ENCODE measurements at places on chromosomes 2 and 18.

GRCh38 chr2:68436270-68436669 lies 30.8 kb downstream of the FBXO48 start:
- DNase-seq = no peak

GRCh38 chr18:9612215-9612830 lies 2.0 kb downstream of the PPP4R1 start:
- peak; percentile 36 for DNase-seq

DNA sequence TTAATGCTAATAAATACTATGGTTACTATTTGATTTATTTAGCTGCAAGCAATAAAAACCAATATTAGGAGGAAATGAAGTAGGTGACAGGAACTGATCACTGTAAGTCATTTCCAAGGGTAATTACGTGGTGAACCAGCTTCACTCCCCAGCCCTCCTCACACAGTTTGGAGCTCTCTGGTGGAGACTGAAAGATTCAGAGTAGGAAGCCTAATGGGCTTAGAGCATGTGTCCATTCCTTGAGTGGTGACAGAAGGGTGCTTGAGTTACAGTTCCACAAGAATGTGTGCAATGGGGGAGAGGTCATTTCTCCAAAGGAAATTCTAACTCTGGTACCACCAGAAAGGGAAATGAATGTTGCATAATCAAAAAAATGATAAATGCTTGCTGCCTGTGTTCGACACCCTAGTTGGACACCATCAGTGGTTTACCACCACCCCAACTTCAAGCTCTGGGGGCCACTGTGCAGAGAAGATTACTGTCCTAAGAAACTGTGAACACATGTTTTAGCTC lies 285.1 kb upstream of the MMADHC start:
- DNase-seq = no peak

DNA sequence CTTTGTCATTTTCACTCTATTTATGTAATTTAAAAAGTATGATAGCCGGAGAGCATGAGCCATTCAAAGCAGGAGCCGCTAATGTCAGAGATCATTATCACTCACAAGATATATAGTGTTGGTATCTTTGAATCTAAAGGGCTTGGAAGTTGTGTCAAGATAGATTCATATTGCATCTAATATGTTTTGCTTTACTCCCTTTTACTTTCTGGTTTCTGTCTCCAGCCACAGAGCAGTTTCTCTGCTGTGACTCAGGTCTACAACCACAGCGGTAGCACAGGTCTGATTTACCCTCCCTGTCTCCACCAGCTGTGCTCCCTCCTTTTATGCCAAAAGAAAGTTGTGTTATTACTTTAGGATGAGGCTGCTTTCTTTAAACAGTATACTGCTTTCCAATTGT lies 424.0 kb downstream of the ARHGAP15 start:
- DNase-seq = peak; percentile 52

GRCh38 chr2:116200086-116200485 lies 1614.4 kb upstream of the DDX18 start:
- DNase-seq = no peak

GRCh38 chr2:226683944-226684562 lies 115.6 kb downstream of the IRS1 start:
- DNase-seq = no peak

GRCh38 chr2:164205347-164205746 lies 415.9 kb downstream of the GRB14 start:
- DNase-seq = peak; percentile 83

- no peak for DNase-seq
Measured at GRCh38 chr2:47048801-47049480, 106.2 kb downstream of the STPG4 start.

GRCh38 chr2:120344976-120345581 lies 857 bp upstream of the INHBB start:
- no peak for DNase-seq

DNA sequence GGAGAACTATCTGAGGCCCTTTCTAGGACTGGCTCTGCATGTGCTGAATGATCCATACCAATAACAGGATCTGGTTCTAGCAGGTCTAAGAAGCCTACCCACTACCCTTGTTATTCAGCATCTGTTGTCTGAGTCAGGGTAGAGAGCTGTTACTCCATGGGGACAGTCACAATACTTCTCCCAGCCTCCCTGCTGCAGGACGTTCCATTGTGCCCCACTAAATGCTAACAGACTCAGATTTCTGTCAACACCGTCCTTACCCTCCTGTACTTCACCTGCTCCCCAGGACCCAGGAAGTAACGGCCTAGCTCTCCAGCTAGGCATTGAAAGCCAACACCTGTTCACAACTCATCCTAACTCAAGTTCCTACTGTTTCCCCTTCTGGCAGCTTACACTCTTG lies 719.7 kb upstream of the ID2 start:
- no peak for DNase-seq

GRCh38 chr2:235866373-235866772 lies 301.8 kb downstream of the GBX2 start:
- DNase-seq = no peak

DNA sequence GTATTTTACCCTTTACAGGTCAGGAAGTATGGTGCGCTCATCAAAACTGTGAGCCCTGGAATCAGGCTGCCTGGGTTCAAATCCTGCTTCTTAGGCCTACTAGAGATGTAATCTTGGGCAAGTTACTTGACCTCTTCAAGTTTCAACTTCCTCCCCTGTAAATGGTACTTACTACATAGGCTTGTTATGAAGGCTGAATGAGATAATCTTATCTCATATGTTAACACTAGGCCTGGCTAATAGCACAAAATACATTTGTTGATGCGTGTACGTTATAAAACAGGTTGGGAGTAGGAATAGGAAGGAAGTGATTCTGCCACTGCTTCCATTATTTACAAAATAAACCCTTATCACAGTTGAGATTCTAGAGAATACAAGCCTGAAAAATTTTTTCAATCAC lies 1.7 kb upstream of the RFTN2 start:
- no peak for DNase-seq

GRCh38 chr2:168999668-169000213 lies 31.4 kb downstream of the ABCB11 start:
- no peak for DNase-seq

DNA sequence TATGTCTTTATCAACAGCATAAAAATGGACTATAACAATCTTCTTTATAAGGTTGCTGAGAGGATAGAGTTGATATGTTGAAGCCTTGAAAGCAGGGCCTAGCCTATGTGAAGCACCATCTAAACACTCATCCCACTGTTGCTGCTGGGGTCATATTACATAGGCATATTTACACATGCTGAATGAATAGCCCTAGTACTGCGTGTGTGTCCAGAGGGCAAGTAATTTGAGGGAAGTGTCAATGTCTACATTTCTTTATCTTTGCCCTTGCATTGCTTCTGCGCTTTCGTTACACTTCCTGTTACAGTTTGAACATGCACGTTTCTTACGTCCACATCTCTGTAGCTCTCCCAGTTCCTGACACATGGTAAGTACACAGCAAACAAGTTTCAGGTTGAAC lies 280.3 kb upstream of the ATP5MC3 start:
- DNase-seq = no peak

DNA sequence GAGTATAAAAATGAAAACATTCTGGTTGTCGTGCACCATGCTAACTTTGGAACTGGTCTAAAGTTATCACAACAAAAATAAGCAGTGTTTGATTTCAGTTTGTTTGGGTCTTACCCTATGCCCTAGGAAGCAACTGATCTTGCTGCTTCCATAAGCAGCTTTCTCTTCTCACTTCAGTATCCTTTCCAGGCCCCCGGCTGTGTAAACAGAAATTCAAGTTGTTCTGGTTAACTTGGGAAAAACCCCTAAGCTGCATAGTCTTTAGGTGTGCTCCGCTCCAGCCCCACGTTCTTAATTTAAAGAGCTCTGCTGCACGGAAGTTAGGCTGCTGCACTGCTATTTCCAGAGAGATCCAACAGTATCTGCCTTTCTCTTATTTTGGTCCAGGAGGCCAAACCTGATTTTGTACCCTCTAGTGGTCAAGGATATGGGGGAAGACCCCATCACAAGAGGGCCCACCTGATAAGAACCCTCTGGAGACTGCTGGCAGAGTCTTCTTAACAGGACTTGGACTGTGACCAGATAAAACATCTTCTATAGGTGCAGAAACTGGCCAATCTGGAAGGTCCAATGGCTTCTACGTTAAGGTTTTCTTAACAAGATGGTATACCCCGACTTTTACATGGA lies 69.1 kb downstream of the FEZ2 start:
- DNase-seq = no peak

DNA sequence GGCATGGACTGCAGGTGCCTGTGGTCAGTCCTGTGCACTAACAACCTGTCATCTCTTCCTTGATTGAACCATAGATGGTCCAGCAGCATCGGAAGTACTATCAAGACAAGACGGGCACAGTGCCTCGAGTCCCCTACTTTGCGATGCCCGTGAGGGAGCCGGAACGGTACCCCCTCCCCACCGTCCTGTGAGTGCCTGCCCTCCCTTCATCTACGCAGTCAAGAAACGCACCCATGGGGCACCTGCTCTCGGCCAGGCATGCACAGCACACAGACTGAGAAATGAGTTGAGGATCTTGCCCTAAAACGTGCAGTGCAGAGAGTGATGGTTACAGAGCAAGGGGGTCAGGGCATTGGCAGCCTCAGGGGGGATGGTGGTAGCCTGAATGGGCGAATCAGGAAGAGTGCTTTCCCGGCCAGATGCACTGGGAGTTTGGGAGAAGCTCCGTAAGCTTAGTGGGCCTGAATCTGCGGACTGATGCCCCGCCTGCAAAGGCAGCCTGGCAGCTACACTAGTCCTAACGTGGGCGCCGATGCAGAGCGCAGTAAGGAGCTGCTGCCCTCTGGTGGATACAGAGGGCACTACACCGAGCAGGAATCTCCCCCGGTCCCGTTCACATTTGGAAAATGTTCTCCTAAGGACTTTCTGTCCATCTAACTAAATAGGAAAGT lies 63.6 kb downstream of the CIB4 start:
- peak; percentile 50 for DNase-seq

DNA sequence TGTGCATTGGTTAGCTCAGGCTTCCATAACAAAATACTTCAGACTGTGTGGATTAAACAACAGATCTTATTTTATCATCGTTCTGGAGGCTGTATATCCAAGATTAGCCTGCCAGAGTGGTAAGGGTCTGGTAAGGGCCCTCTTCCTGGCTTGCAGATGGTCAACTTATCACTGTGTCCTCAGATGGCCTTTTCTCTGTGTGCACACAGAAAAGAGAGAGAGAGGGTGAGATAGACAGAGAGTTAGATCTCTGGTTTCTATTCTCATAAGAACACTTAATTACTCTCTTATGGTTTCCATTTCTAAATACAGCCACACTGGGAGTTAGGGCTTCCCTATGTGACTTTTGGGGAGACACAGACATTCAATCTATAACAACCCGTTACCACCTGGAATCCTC lies 1003.5 kb downstream of the TSN start:
- DNase-seq = no peak

GRCh38 chr2:40274270-40274669 lies 177.6 kb downstream of the SLC8A1 start:
- no peak for DNase-seq

GRCh38 chr18:29154758-29155725 lies 978.1 kb upstream of the CDH2 start:
- peak; percentile 97 for DNase-seq

DNA sequence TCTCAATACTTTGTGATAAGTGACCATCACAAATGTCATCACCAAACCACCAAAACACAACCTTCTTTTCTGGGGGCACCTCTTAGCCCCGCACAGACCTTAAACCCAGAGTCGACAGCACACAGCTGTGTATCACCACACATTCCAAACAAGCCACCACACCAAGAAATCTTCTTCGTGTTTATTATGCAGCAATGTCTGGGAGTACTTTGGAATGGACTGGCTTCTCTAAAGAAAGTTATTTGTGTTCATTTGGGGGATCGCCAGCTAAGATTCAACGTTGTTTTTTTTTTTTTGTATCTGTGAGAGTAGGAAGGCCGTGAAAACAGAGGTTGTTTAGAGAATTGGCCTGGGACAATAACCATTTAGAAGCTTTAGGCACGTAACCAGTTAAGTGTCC lies 1.1 kb upstream of the MTA3 start:
- peak; percentile 68 for DNase-seq

DNA sequence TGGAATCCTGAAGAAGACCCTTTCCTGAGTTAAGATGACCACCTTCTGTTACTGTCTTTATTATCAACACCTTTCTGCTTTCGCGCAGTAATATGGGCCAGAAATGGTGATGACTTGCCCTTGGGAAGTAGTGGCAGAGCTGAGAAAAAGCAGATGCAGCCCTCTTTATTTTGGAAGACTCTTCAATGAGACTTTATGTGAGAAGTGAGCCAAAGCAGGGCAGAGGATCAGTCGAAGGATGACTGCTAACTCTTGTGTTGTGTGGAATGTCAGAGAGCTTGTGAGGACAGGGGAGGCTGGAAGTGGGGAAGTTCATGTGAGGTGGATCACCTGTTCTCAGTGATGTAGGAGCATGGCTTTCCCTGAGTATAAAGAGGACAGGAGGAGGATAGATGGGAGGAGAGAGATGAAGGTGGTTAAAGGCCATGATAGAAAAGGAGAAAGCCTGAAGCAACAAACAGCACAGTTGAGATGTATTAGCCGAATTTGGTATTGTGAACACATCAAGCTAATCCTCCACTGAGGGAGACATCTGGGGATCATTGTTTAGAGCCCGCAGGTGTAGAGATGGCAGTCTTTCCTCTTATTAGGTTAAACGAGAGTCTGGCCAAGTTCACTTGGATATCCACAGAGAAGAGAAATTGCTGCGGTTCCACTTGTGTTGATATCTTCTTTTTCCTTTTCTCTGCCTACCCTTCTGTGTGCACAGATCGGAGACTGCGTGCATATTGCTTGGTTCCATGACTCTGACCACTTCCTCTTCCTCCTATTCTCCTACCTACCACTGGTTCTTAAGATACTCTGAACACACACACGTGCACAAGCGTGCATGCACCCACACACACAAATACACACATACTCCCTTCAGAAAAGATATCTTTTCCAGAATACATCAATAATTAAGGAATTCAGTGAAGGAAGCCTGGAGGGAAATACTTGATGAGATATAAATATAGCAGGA lies 67.4 kb downstream of the SLC9A2 start:
- no peak for DNase-seq

GRCh38 chr2:43443282-43443681 lies 152.6 kb downstream of the THADA start:
- DNase-seq = no peak

- DNase-seq = peak; percentile 90
Measured at GRCh38 chr2:217652761-217653639, 349.8 kb downstream of the TNS1 start.

GRCh38 chr2:64454386-64455332 lies 697 bp downstream of the LGALSL start:
- DNase-seq = peak; percentile 43

GRCh38 chr2:61434314-61434713 lies 36.6 kb downstream of the USP34 start:
- DNase-seq = no peak
